ENCODE measurements at places on chromosomes 2 and 18. TPM values are rescaled to one million over a fixed set of nuclear protein-coding genes. Genes with fewer than 3 reads are reported as not detected.

GRCh38 chr18:33757037-33757436 lies 179.0 kb downstream of the ASXL3 start:
- no peak for DNase-seq

Gene STPG4
- polyA plus RNA-seq = not detected

DNA sequence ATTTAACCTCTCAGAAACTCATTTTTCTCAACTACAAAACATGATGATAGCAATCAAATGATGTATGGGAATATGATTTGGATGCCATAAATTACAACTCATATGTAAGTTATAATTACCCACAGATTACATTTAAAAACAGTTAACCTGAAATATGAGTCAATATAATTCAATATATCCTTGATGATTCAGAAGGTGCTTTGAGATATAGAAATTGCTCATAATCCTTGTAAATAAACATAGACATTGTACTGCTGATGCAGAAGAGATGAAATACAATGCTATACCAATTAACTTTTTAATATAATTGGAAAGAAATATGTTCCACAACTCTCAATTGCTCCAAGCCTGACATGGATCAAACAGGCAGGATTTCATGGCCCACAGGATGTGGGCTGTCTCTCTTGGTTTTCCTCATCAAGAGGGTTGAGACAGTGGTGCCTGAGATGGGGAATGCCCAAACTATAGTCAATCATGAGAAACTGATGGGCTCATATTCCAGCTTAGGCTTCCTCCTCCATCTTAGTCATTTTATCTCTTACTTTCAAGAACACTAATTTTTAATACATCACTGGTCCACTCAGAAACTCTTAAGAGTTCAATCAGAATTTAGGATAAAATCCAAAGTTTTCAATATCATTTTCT lies 49.4 kb downstream of the NCKAP5 start:
- DNase-seq = no peak

DNA sequence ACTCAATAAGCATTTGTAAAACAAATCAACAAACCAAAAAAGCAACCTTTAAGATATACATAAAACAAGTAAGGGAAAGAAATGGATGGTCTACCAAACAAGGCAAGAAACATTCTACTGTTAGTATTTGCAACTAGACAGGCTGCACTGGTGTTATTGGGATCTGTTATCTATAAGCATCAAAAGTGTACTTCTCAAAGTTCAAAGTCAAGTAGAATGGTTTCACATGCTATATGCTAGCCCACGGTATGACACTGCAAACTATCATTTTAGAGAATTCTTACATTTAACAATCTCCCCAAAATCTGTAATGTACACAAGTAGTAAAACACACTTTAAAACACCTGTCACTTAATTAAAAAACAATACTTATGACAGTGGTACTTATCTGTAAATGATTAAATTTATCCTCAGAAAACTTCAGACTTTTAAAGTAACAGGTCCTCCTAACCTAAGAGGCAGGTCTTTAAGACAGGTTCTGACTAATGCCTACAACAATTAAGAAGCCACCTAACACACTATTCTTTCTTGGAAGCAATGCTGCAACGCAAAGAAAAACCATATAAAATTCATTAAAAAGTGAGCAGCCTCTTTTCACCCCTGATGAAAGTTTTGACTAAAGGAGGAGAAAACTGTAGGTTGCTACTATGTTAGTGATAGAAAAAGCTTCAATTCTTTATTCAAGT lies 34.8 kb downstream of the SMAD2 start:
- DNase-seq = no peak

Gene CGREF1
- polyA plus RNA-seq = 0.67 TPM

Gene MC5R
- polyA plus RNA-seq = not detected

Gene RGPD3
- polyA plus RNA-seq = 0.14 TPM

DNA sequence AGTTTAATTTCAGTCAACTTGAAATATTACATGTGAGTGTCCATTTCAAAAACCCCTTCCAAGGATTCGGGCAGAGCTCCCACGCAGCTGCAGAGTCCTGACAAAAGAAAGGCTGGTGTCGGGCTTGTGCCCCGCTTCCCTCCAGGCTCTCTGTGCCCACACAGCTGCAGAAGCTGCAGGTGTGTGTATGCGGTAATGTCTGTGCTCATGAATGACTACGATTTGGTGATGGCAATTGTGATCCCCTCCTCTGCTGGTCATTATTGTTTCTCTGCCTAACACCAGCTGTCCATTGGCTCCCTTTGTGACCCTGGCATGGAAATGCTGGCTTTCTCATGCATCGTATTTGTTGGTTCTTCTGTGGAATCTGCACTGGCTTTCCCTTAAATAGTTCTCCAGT lies 224.8 kb downstream of the NUP35 start:
- no peak for DNase-seq

DNA sequence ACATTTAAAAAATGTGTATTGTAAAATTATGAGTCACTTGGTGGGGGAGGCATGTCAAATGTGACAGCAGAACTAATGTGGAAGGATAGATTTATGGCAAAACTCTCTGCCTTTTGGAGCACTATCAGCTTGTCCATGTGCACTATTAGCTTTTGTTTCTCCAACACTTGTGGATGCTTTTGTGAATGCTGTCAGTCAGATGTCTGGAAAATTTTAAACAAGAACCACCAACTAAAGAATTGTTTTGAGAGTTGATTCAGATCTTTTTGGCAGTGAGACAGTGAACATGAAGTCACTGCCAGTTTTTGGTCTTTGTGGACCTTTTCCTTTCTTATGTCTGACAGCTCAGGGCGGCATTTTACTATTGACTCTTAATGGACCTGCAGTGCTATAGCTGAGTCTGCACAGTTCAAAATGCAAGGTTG lies 72.4 kb downstream of the KIAA1328 start:
- DNase-seq = no peak

- DNase-seq = no peak
These were observed 193.3 kb downstream of the ANKRD30B start for GRCh38 chr18:14941256-14941655.

Gene ZBTB7C
- 0.99 TPM for polyA plus RNA-seq

DNA sequence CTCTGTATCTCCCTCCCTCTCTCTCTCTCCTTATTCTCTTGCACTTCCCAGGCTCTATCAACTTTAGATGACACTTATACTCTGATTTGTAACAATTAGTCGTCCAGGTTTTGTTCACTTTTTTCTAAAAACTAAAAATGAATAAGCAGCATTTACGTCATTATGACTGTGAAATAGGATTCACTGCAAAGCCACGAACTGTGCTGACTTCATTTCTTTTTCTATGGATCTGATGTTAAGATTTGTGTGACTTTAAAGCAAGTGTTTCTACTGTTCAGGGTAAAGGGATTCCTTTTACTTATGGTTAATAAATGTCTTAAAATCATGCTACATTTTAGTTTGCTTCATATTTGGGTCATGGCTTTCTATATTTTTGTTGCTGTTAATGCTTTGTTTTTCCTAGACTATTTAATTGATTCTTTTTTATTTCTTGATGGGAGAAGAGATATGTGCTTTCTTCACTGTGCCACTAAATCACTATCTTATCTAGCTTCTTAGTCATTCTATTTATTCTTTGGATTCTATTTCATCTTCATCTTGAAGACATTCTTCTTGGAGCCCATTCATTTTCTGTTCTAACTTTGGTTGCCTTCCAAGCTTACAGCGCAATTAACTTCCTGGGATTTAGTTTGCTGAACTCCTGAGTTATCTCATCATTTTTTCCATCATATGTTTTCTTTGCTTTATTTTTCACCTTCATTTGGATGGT lies 480.4 kb upstream of the TRIB2 start:
- no peak for DNase-seq

Gene TMEM182
- 7.5 TPM for polyA plus RNA-seq

DNA sequence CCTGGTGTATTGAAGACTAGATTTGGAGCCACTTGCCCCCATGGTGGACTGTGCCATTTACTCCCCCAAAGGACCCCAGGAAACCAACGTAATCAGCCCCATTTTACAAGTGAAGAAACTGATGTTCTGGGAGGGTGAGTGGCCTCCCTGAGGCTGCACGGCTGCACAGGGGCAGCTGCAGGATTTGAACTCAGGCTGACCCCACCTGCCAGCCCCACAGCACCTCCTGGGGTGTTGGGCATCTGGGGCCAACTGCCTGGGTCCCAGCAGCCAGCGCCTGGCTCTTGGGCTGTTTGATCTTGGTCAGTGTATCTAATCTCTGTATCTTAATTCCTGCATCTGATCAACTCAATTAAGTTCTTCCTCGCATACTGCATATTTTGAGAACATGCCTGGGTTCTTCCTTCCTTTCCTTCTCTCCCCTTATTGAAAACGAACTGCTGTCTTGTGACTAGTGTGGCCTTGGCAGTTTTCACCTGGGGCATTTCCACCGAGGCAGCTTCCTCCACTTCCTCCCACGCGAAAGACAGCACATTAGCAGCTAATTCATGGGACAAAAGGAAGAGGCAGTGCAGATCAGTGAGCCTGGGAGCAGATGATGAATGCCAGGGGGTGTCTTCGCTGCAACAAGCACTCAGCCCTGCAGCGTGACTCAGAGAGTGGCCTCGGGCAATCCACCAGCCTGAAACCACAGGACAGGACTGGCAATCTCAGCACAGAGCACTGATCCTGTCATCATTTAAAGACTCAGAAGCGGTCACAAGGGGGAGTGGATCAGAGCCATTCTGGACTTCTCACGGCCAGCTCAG lies 184.1 kb upstream of the RAB12 start:
- DNase-seq = no peak

DNA sequence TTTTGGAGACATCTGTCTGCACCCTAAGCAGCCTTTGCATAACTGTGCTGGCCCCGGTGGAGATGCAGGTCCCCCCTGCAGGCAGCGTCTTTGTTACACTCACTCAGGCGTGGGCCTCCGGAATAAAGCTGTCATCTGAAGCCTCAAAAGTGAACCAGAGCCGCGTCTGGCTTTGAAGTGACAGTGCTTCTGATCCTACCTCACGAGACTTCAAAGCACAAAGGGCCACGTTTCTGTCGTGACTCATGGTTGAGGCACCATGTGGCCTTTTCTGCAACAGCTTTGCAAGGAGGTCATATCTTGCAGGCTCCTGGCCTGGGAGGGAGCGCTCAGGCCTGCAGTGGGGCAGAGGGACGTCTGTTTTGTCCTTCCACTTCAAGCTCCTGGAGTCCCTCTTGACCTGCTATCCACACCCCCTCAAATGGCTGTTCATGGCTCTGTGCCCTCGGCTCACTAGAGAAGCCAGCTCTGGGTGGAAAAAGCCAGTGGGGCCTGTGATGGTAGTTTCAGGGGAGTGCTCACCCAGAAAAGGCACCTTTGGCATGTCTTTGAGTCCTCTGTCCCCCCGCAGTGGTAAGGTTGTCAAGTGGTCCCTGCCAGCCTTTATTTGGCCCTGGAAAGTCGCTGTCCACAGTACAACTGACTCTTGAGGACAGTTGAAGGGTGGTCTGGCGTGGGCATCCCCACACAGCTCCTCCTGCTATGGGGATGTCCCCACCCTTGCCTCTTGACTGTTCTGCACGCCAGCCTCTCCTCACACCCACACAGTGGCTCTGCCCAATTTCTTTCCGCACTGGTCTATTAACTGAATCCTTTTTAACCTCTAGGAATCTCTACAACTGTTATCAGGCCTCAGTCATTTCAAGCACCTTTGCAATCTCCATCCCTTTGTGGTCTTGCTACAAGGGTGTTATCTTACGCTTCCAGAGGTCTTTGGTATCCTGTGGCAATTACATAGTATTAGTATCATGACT lies 19.3 kb downstream of the GPR55 start:
- DNase-seq = no peak

GRCh38 chr2:2699121-2699505 lies 368.0 kb upstream of the MYT1L start:
- DNase-seq = no peak

Gene ECEL1
- polyA plus RNA-seq = 1.4 TPM

- DNase-seq = no peak
These were observed 548.6 kb upstream of the ZEB2 start for GRCh38 chr2:145068509-145068908.

- no peak for DNase-seq
These were observed 41.3 kb upstream of the SATB2 start for GRCh38 chr2:199499005-199499404.

DNA sequence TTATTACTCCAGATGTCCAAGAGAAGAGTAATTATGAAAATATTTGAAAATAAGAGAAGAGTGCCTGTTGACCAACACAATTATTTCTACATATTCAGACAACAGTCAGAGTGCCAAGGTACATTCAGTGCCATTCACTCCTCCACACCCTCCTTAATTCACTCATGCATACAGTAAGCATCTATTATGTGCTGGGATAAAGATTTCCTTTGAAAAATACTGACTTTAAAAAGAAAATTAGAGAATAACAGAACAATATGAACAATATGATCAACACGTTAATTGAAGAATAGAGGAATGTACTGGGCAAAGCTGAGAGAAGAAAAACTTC lies 203.6 kb downstream of the L3MBTL4 start:
- no peak for DNase-seq

DNA sequence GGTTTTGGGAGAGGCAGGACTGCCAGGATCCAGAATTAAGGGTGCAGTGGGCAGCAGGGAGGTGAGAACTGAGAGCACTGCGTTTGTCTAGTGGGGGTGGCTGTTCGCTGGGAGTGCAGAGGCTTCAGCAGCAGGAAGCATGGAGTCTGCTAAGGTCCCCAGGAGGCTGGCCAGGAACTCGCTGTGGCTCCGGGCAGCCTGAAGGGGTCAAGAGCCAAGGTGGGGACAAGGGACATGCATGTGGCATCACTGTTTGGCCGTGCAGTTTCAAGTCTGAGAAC lies 43.2 kb upstream of the SEMA4C start:
- DNase-seq = no peak

Gene BOLA3
- 242 TPM for polyA plus RNA-seq

DNA sequence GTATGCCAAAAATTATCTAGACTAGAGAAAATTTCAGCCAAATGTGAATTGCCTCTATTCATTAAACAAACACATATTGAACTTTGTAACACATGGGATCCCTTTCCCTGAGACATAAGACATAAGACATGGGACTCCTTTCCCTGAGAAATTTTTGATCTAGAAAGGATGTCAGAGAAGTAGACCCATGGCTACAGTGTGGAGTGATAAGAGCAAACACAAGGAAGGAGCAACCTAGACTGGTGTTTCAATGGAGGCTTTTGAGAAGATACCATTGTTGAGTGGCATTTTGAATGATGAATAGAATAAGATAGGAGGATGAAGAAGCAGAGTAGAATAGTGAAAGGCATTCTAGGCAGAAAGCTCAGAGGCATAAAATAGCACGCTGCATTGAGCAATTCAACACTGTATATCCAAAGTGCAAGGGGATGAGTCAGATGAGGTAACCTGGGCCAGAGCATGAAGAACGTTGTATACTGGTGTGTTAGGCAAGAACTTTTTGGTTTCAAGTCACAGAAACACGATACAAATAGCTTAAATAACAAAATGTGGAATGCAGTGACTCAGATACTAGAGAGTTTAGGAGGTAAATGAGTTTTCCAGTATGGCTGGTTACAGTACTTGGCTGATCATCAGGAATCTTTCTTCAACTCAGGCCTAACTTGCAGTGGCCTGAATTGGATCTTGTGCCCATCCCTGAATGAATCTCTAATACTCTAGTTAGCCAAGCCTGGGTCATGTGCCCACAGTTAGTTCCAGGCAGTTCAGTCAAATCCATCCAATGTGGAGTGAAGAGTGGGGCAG lies 129.8 kb upstream of the TANK start:
- no peak for DNase-seq

Gene FAHD2B
- polyA plus RNA-seq = 21.1 TPM

All from heart left ventricle (tissue), 16 donors.